ENCODE measurements at places on chromosomes 5 and 9.

DNA sequence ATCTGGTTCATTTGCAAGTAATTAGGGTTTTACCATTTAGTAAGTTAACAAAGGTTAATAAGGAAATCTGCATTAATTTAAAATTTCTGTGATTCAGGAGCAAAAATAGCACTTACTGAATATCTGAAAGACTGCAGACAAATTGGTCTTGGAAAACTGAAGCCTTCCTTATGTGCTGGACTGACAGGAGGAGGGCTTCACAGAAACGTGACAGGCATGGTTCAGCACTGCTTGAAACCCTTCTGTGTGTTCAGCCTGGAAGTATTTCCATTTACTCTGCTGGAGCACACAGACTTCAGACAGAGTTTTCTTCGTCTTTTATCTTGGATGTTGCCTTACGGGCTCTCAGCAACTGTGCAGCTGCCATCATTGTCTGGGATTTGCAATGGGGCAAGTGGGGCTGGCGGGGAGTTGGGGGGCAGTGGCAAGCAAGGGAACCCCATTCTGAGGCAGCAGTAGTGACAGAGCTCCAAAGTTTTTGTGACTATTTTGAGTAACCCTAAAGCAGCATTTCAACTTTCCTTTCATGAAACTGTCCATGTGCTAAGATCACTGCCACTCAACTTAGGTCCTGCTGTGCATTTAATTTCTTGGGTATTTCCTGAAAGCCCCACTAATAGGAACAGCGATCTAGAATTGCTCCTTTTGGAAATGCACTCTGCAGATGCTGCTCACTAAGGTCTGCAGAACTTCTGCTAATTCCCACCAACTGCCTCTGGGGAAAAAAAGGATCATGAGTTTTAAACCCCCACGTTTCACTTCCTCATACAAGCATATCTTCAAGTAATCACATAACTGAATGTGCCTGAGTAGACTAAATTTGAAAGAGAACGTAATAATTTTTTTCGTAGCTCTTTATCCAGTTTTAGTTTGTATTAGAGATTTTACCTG is 56.6 kb downstream of the KCNN2 start:
- no peak for DNase-seq

GRCh38 chr5:178895615-178896571 is at the start of gene ZFP2:
Gene ZFP2 (plus strand): TSS chr5:178895913. CDS start chr5:178931314, 35,401 bp downstream.
- DNase-seq: no peak

- no peak for DNase-seq
Observed at GRCh38 chr5:64000096-64000495, 37.9 kb upstream of the HTR1A start.

GRCh38 chr5:34497470-34497808 is 158.7 kb upstream of the RAI14 start:
- no peak for DNase-seq

DNA sequence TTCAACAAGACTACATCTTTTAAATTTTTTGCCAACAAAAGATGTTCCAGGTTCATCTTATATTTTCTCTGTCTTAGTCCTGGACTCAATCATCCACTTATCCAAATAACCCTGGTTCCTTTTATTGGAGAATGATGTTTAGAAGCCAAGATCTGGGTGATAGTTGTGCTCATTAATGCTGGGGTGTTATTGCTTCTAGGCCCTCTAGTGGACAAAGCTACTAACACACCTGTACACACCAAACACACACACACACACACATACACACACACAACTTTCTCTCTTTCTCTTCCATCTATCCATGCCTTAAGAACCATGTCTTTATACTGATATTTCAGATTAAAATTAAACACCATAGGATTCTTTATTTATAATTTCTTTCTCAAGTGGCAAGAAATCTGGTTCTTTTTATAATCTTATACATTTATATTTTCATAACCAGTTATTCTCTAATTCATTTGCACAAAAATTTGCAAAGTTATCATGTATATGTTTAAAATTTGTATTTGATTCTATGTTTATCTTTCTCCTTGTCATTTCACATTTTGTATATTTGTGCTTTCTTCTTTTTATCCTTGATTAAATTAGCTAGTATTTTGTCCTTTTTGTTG is 179.1 kb upstream of the SMIM23 start:
- no peak for DNase-seq

- no peak for DNase-seq
Observed at GRCh38 chr9:121299467-121300282, 31.7 kb downstream of the GSN start.

- DNase-seq: no peak
Observed at GRCh38 chr5:175418251-175418650, 25.7 kb downstream of the DRD1 start.

Measured in stimulated activated CD4-positive, alpha-beta T cell treated with anti-CD3 and anti-CD28 coated beads, Interleukin-1b, Interleukin-23, amount 100 ng/mL, for 1 hour (primary cell).